ENCODE measurements at places on chromosomes 13 and 19.

DNA sequence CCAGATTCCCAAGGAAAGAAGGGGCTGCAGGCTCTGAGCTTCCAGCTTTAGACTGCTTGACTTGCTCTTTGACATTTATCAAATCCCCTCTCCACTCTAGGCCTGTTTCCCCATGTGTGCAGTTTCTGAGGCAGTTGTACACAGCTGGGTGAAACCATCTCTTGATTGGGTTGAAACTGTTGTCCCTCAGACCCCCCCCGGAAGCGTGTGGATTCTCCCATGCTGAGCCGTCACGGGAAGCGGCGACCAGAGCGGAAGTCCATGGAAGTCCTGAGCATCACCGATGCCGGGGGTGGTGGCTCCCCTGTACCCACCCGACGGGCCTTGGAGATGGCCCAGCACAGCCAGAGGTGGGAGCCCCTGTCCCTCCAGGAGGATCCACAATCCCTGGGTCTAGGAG lies 19.7 kb downstream of the BRSK1 start:
- no peak for DNase-seq

DNA sequence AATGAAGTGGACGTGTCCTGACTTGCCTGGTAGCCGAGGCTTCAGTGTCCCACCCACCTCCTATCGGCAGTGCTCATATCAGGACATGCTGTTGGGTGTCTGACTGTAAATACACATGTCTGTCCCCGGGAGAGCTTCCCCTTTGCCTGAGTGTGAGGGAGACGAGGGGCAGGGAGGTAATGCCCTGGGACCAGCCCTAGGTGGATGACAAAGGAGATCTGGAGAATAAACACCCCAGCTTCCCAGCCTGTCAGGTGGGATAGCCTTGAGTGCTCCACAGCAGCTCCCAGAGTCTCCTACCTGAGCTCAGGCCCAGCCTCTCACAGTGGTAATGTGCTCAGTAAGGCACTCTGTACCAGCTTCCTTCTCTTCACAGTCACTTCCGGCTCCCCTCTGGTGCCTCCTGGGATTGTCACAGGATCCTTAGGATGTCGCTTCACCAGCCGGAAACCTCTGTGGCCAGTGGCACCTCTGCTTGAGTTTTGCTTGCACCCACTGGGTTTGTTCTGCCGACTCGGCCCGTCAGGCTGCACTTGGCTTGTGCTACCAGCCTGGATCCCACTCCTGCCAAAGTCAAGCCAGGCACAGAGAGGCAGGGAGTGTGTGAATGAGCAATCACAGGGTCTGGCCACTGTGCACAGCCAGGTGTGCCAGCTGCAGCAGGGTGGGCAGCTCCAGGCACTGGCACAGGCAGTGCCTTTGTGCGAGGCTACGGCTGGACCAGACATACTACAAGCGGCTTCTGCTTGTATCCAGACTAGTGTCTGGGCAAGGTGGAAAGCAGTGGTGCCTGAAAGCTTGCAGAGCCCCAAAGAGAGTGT lies 54.4 kb upstream of the RGCC start:
- DNase-seq = no peak

- DNase-seq = no peak
Measured at GRCh38 chr19:16435999-16436650, 35.6 kb downstream of the EPS15L1 start.

DNA sequence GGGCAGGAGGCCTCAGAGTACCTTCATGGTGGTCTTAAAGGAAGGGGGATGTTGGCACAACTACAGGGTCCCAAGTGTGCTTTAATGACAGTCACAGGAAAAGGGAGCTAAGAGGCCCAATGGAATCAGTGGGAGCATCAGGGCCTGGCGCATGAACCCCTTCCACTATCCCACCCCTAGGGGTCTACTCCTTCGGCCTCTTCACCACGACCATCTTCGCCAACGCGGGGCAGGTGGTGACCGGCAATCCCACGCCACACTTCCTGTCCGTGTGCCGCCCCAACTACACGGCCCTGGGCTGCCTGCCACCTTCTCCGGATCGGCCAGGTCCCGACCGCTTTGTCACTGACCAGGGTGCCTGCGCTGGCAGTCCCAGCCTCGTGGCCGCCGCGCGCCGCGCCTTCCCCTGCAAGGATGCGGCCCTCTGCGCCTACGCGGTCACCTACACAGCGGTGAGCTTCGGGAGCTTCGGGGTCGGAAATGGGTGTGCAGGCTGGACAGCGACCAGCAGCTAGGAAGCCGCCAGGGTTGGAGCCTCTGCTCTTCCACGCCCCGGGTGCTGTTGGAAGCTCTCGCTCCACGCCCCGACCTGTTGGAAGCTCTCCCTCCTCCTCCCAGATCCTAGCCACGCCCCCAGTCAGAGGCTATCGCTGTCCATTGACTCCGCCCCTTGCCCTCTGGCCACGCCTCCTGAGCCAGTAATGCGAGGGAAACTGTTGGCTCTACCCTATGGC lies 6.0 kb downstream of the PLPPR2 start:
- no peak for DNase-seq

- DNase-seq = peak; percentile 77
Measured at GRCh38 chr19:16118489-16119033, 6.9 kb downstream of the RAB8A start.

DNA sequence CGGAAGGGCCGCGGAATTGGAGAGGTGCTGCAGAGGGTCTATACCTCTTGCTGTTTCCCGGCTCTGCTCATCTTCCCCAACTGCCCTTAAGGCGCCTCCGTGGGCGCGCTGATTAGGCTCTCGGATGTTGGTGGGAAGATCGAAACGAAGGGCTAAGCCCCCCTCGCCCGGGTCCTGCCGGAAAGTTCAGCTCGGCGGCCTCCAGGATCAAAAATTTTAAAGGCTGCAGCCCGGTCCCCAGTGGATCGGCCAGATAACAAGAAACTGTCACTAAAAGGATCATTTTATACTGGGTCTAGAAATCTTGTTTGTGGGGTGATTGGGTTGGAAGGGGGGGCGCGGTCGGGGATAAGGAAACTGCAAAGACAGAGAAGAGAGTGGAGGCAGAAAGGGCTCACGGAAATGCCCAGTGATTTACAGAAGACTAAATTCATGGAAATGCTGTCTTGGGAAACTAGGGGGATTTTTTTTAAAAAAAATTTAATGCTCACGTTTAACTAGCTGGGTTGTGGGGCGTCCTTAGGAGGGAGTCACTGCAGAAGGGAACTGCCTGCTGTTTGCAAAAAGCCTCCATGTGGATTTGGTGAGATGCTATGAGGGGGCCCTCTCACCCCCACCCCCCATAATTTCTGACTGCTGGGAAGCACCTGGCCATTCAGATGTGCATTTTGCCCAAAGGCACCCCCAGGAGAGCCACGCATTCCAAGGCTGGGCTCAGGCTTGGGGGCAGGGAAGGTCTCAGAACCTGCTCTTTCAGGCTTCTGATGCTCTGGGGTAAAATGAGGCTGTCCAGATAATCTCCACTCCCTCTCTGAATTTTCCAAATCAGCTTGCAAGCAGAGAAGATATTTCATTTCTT lies 7.7 kb downstream of the CDX2 start:
- DNase-seq = no peak

GRCh38 chr13:35993686-35994085 lies 137.5 kb downstream of the DCLK1 start:
- no peak for DNase-seq

DNA sequence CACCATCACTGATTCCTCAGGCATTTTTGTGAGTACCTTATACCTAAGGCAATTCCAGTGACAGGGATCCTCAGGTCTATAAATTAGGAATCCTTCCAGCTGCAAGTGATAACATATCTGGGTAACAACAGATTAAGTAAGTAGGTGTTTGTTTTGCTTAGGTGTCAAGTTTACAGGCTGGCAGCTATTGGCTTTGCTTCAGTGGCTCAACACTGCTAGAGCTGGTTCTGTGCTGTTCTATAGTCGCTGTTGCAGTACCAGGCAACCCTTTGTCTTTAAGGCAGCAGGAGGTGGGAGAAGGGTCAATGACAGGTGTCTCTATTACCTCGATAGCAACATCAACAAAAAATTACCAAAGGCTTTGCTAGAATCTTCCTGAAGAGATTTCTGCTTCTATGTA lies 27.0 kb downstream of the SLC10A2 start:
- no peak for DNase-seq
